ENCODE measurements at places on chromosomes 1 and 21. TPM values are rescaled to one million over a fixed set of nuclear protein-coding genes. Genes with fewer than 3 reads are reported as not detected.

- no peak for DNase-seq
Observed at GRCh38 chr1:57137980-57138379, 172.2 kb upstream of the C8B start.

GRCh38 chr1:23167353-23168078, 1.1 kb downstream of the LUZP1 start:
- DNase-seq = no peak

- no peak for DNase-seq
Observed at GRCh38 chr21:17819877-17820229, 697 bp upstream of the C21orf91 start.

The KCNQ4 gene
- total RNA-seq = 4.1 TPM

The MROH9 gene
- not detected for total RNA-seq

Data from HCT116 (cell line).